ENCODE measurements at places on chromosomes 7 and 10.

DNA sequence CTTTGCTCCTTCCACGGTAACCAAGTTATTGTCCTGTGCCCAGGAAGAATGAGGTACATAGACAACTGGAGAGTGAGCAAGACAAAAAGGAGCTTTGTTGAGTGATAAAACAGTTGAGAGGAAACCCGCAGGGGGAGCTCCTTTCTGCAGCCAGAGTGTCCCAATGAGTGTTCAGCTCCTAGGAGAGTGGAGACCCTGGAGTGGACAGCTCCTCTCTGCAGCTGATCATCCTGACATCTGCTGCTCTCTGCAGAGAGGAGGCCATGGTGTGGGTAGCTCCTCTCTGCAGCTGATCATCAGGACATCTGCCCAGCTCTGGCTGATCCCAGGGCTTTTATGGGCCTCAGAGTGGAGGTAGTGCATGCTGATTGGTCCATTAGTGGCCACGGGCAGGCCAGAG is 53.4 kb upstream of the PCDH15 start:
- no peak for DNase-seq

DNA sequence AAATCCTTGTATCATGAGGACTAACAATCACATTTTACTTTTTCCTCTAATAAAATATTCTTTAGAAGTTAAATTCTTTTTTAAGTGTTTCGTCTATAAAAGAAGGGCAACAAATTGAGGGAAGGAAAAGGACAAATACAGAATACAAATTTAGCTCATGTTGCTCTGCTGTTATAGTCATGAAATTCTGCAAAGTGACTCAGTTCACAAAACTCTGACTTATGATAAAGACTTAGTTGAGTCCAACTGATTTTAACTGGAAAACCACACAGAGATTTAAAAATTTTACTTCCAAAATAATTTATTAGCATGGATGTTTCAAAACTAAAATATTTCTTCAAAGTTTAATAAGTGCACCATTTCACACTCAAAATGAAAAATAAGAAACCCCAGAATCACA is 75.0 kb upstream of the GPR22 start:
- no peak for DNase-seq

GRCh38 chr10:89357975-89358374 is 19.9 kb upstream of the IFIT1B start:
- DNase-seq = no peak

DNA sequence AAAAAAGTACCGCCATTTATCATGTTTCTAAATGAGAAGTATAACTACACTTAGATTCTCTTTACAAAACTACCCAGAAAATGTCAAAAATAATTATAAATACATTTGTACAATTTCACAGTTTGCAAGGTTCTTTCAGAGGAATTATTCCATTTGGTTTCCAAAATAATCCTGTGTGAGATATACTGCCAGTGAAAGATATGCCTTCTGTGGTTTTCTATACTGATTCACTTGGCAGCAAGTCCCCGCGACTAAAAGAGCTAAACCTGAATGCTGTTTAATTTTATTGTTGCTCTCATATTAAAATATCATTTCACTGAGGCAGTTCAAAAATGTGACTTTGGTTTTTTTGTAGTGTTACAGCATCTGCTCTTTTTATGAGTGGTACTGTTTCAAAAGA is 364.9 kb upstream of the PLXDC2 start:
- DNase-seq = no peak

DNA sequence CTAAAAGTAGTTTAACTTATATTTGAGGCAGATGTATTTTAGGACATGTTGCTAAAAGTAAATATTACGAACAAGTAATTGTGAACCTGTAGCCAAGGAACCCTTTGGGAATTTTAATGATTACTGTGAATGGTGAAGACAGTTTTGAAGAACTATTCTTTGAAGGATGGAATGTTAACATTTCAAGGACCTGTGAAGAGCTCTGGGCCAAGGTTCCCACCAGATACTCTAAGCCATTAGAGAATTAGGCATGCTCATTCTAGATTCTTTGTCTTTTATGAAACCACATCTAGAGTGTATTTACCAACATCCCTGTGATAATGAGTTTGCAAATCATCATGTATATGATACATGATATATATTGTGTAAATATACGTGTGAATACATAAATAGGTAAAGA is 99.8 kb downstream of the SEPTIN7 start:
- DNase-seq = no peak

GRCh38 chr10:43336061-43336460 is 35.4 kb upstream of the FXYD4 start:
- DNase-seq = no peak

DNA sequence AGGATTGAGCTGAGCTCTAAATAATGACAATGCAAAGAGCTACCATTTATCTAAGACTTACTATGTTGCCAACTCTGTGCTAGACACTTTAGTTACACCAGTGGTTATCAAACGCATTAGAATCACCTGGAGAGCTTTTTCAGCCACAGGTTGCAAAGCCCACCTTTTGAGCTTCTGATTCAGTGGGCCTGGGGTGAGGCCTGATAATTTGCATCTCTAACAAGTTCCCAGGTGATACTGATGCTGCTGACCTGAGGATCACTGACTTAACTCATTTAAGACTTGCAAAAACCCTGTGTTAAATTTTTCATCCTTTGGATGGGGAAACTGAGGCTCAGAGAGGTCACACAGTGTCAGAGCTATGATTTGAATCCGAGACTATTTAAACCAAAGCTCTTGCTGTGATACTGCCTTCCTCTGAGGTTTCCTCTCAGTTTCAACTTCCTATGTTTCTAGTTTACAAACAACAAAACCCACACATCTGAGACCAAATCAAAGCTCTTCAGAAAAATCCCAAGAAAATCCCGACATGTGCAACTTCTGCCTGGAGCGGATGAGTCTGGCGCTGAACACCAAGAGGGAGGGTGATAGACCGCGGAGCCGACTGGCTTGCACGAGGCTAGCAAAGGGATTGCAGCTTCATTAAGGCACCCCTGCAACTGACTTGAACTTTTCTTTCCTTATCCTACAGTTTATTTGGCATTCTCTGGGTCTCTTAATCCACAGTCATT is 124.9 kb downstream of the CYP26A1 start:
- peak; percentile 72 for DNase-seq

GRCh38 chr10:107834706-107835105 is 670.2 kb upstream of the SORCS1 start:
- DNase-seq = no peak

DNA sequence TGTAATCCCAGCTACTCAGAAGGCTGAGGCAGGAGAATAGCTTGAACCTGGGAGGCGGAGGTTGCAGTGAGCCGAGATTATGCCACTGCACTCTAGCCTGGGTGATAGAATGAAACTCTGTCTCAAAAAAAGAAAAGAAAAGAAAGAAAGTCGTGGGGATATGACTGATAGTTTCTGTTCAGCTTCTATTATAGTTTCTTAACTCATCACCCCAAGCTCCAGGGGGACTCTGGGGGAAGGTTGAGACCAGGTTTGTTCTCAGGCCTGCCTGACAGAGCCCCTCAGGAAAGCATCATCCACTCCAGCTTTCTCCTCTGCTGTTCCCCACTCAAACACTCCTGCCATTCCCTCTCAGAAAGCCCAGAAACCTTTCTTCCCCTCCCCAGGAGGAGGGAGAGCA is 542.4 kb upstream of the GALNT17 start:
- DNase-seq = no peak

DNA sequence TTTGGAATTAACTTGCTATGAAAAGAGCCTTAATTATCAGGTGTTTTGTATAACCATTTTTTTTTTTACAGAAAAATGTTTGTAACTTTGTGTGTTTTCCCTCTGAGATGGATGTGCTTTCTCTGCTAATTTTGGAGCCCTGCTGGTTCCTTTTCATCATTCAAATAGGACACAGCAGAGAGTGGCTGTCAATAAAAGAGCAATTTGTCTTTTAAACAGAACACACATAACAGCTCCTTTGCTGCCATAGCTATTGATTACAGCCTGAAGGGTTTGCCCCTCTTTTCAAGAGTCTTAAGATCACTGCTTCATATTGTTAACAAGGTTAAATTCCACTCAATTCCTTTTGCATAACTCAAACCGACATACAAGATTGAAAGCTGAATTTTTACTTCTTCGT is 187.2 kb upstream of the MBL2 start:
- DNase-seq = no peak

- DNase-seq = peak; percentile 73
Measured at GRCh38 chr7:68601826-68602225, 996.4 kb upstream of the AUTS2 start.

DNA sequence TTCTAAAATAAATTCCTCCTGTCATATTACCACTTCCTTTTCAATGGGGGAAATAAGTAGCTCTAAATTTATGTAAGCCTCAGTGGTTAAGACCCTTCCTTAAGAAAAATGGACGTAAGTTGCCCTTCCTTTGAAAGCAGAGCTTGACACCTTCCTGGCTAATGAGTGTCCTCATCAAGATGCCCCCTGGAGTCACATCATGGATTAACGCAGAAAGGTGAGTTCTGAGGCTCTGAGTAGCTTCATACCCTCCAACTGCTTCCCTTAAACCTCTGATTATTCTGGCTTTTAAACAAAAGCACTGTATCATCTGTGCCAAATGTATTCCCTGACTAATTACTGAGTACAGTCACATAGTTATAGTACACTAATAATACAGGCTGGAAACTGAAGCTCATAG is 14.7 kb downstream of the KCTD7 start:
- DNase-seq = no peak

GRCh38 chr7:45032421-45032820 is 32.4 kb downstream of the CCM2 start:
- DNase-seq = no peak

GRCh38 chr7:108418946-108419345 is 37.3 kb downstream of the NRCAM start:
- no peak for DNase-seq

DNA sequence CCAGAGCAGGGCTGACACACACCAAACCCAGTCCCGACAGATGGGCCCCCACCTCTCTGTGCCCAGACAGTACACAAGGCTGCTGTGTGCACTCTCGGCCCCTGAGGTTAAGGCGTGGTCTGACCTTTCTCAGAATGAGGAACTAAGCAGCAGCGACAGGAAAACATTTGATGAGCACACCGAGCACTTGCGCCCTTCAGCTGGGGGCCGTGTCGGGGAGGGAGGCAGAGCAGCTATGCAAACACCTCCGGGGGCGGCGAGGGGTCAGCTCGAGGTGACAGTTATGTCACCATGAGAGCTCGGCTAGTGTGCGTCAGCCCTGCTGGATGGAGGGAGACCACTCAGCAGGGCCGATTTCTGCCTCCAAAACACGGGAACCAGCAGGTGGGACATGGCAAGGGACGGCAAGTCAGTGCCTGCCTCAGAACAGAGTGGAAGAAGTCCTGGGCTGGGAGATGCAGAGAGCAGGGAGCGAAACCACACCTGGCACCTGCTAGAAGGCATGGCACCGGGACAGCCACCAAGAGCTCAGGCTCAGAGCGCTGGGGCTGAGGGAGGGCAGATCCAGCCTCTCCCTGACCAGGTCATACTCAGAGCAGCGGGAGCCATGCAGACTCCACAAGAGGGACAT is 57.4 kb downstream of the CHST15 start:
- DNase-seq = no peak
